ENCODE measurements at places on chromosomes 5 and 9. TPM values are rescaled to one million over a fixed set of nuclear protein-coding genes. Genes with fewer than 3 reads are reported as not detected.
A peak's percentile ranks its signal among the peaks of the same experiment; 100 is the strongest.

DNA sequence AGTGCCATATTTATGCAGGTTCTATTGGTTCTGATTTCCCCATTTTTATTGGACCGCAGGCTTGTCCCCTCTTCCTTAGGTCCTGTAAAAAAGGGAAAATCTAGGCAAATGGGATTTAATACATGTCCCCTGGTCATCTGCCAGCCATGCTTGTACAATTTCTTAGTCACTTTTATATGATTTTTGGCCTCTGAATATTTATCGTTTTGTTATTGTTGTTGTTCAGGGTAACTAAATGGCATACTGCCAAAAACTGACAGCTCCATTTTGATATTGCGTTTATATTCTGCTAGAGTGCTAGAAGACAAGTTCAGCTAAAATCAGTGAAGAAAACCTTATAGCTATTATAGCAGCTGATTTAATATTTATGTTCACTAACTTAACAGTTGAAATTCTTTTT lies 770.2 kb upstream of the FAM174A start:
- no peak for DNase-seq

DNA sequence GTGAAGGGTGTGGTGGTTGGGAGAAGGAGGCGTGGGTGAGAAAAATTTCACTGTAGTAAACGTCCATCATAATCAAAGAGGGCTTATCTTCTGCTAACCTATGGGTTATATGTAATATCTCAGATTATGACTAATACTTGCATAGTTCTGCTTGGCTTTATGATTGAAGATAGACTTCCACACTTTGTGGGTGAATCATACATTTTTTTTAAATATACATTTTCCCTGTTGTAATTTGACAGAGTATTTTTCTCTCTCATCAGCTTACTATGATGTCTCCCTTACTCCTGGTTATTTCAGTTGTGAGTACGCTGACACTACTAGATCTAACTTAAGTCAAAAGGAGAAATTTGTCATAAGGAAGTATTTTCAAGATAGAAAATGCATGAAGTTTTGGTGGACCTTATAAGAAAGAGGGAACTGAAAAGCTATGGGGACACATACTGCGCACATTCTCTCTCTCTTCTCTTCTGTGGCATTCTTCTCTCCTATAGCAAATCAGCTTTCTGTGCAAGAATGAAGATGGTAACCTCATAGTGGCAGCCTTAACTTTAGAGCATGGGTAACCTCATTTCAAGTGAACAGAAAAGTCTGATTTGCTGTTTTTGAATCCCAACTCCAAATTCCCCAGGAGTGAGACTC lies 4.9 kb upstream of the JAK2 start:
- no peak for DNase-seq

- peak; percentile 89 for DNase-seq
Observed at GRCh38 chr5:147935032-147935431, 28.7 kb upstream of the C5orf46 start.

DNA sequence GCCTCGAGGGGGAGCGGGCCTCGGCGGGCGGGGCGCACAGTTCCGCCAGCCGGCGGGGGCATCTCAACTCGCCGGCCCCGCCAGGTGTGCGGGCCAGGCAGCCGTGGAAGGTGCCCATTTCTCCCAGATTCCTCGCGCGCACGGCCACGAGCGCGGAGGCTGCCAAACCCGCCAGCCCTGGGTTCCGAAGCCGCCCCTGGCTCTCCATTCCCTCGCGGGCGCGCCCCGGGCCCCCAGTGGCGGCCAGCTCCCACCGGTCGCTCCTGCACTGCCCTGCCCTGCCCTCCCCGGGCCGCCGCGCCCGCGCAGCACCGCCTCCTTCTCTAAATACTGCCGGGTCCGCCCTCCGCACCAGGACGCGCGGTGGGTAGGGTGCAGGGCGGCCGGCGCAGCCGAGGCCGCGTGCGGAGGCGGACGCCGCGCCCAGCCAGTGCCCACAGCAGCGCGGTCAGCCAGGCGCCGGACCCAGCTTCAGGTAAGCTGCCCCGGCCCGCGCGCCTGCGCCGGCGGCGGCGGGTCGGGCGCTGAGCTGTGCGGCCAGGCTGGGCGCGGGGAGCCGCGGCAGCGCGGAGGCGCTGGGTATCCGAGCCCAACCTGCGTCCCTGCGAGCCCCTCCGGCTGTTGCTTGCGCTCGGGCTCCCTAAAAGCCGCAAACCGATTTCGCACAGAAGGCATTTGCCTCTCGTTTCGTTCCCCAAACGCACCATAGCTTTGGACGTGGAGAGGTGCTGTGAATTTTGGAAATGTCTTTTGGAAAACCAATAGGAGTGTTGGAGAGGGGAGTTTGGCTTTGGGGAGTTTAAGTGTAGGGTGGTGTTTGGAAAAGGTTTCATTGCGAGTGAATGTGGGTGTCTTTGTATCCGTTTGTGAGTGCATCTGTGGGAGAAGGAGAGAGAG lies at the start of gene TMEM171:
TSS of gene TMEM171 (plus strand) at position 354 of the 897 bp plus-strand sequence. CDS start 2,799 bp downstream, outside the sequence.
- DNase-seq = peak; percentile 45

DNA sequence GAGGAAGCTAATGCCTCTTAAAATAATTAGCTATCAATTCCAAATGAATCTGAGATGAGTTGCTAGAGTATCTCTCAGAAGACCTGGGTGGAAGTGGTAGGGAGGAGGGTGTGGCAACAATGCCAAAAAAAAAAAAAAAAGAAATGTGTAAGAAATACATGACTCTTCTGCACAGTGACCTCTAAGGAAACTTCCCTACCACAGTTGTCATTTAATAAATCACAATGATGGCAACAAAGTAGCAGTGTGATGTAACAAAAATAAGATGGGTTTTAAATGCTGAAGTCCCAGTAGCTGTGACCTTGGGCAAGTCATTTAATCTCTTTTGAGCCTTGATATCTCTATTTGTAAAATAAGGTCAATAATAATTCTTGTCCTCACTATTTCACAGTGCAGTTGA lies 7.2 kb downstream of the FOXD1 start:
- no peak for DNase-seq

Gene IFNA21
- total RNA-seq = not detected

DNA sequence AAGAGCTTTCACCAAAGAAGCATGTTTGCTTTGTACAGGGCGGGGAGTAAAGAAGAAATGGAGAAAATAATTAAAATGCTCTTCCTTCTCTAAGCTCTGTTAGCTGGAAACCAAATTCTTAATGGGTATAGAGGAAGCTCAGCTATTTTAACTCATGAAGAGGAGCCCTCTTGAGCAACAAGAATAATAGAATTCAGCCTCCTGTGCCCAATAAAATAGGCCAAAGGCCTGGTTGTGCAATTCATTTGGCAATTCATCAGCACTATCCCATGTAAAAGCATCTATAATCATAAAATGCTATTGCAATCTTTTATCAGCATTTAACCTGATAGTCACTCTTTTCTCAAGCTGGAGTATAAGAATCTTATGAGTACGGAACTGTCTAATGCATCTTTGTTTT lies 133.6 kb upstream of the CDH6 start:
- DNase-seq = peak; percentile 84

- DNase-seq = peak; percentile 99
Observed at GRCh38 chr9:27125030-27125429, 16.0 kb downstream of the TEK start.

Gene HBEGF
- total RNA-seq = 0.41 TPM

Gene CD180
- 0.09 TPM for total RNA-seq

DNA sequence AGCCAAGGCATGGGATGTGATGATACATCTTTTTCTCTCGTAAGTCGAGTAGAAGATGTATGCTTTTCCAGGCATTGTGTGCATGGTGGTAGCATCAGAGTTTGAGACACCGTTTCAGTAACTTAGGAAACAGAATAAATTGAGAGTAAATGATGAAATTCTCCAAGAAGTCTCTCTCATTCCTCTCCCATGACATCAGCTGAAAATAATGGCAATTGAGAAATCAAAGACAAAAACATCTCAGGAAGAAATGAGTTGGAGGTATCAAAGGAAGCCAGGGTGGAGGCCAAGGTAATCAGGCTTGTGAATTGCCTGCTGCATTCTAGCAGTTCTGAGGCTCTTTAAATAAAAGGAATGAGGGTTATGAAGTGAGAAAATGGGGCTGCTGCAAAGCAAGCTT lies 53.9 kb downstream of the SGCD start:
- DNase-seq = peak; percentile 65

- no peak for DNase-seq
Observed at GRCh38 chr9:131885144-131885609, 145.3 kb upstream of the RAPGEF1 start.

DNA sequence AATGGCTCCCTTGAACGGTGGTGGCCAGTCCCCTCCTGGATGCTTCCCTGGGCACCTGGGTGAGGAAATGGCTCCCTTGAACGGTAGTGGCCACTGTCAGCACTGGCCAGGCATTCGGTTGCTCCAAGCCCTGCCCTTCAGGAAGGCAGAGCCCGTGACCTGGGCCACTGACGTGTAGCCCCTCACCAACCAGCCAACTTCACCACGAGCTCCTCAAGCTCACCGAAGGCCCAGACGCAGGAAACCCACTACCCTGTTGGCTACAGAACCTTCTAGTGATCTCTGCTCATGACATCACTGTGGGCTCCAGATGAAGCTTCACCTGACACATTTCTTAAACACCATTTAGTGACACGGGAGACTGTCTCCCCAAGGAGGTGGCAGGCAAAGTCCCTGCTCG lies 9.2 kb downstream of the SLC6A3 start:
- no peak for DNase-seq

Gene TGFBI
- total RNA-seq = 227 TPM

- DNase-seq = no peak
Observed at GRCh38 chr5:158234323-158235158, 375.6 kb upstream of the CLINT1 start.

DNA sequence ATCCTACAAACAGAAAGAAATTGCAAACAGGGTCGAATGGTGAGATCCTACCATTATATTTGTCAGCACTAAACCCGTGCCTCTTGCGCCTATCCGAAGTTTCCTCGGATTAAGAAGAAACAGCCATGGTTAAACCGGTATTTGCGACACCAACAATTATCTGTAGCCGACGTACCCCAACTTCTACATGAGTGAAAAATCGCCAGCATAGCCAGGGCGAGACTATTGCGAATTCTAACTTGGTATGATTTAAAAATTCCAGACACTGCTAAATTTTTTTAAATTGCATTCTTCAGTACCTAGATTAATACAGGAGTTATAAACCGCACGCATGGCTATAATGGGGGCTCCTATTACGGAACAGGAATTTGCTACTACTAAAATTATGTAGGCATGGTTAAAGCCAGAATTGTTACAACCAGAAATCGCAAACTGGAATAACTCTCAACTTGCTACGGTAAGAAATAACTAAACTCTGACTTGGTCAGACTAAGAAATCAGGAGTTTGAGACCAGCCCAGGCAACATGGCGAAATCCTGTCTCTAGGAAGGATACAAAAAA lies 25.3 kb upstream of the ANXA2R start:
- peak; percentile 78 for DNase-seq

Gene ENTPD8
- not detected for total RNA-seq

DNA sequence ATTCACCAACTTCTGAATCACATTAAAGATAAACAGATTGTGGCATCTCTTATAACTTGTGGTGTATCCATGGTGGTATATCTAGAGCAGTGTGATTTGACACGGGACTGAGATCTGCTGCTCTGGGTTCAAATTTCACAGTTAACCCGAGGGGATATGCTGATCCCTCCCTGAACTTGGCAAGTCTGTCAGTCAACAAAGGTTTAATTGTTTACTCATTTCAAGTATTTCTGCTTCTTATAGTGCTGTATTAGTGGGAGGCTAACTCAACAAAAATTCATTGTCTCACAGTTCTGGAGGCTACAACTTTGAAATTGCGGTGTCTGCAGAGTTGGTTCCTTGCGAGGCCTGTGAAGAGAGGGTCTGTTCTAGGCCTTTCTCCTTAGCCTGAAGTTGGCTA lies 1175.2 kb downstream of the PTPRD start:
- DNase-seq = no peak

Gene CCDC192
- total RNA-seq = not detected

DNA sequence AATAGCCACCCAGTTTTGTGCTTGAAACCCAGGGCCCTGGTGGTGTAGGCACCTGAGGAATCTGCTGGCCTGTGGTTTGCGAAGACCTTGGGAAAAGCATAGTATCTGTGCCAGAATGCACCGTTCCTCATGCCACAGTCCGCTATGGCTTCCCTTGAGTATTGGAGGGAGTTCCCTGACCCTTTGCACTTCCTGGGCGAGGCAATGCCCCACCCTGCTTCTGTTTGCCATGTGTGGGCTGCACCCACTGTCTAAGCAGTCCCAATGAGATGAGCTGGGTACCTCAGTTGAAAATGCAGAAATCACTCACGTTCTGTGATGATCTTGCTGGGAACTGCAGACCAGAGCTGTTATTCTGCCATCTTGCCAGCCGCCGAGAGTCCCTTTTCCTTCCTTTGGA lies 483.5 kb downstream of the AGTPBP1 start:
- no peak for DNase-seq

- DNase-seq = peak; percentile 94
Observed at GRCh38 chr5:32534041-32534440, 51.3 kb upstream of the SUB1 start.

DNA sequence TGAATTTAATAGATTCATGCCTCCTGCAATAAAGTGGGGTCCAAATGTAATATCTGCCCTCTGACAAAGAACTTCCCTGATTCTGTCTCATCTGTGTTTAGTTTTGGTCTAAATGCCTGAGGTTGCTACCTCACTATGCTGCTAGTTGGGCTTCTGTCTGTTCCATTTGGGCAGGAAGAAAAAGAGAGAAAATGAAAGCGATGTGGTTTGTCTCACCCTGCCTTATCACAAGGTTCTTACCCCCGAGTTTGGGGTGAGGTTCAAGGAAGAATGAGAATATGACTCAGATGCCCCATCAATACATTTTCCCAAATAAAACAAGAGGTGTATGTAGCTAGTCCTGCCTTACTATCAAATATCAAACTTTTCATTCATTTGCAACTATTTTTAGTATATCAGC lies 132.1 kb upstream of the MTAP start:
- no peak for DNase-seq

Gene POMT1
- total RNA-seq = 24.2 TPM

- DNase-seq = peak; percentile 84
Observed at GRCh38 chr5:148740966-148741742, 85.3 kb upstream of the ADRB2 start.

- peak; percentile 99 for DNase-seq
Observed at GRCh38 chr9:2816476-2817141, 27.3 kb downstream of the PUM3 start.

DNA sequence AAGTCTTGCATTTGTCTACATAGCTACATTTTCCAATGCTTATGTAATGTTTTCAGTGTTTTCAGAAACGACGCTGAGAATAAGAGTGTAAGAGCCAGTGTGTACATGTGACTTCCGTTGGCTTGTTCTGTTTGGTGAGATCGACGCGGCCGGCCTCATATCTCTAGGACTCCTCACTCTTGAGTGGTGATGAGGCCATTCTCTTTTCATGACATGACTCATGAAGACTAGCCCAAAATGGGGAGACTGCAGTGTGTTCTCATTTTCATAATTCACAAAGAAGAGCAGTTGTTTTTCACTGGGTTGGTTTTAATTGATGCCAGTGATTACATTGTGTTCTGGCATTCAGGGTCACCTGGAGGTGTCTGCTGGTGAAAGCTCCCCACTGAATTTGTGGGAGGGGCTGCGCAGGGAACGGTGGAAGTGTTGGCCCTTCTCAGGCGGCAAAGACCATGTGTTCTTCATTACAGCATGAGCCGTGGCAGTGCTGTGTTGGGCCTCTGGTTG lies 131.5 kb upstream of the OTULINL start:
- DNase-seq = peak; percentile 97
